Activated T-helper 1 cell treated with anti-CD3 and anti-CD28 coated beads, Interleukin-12 subunit alpha, Interleukin-12 subunit beta, Interleukin-2, Interleukin-4 antibody, amounts not matched to agents 30 ng/mL and 10 ng/mL and 1 ng/mL, durations not matched to agents 14 hours and 24 hours and 36 hours (primary cell): ENCODE measurements at places on chromosomes 2 and 18.

DNA sequence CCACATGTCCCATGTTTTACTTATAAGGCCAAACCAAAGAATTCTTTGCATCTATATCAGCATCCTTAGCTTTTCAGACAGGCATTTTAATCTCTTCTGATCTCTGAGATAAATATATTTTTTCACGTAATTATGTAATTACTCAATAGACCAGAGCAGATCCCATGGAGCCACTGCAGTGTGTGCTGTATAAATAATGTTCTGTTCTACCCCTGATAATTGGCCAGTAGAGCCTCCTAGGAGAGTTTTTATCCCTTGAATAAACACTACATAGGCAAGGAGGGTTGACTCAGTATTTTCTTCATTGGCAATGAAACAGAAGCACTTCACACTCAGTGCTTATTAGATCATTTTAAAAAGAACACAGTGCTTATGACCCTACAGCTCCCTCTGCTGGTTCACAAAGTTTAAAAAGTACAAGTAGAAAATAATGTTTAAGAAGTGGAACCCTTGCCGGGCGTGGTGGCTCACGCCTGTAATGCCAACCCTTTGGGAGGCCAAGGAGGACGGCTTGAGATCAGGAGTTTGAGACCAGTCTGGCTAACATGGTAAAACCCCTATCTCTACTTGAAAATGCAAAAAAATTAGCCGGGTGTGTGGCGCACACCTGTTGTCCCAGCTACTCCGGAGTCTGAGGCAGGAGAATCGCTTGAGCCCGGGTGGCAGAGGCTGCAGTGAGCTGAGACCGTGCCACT lies 91.9 kb downstream of the PPP1R1C start:
- no peak for DNase-seq

DNA sequence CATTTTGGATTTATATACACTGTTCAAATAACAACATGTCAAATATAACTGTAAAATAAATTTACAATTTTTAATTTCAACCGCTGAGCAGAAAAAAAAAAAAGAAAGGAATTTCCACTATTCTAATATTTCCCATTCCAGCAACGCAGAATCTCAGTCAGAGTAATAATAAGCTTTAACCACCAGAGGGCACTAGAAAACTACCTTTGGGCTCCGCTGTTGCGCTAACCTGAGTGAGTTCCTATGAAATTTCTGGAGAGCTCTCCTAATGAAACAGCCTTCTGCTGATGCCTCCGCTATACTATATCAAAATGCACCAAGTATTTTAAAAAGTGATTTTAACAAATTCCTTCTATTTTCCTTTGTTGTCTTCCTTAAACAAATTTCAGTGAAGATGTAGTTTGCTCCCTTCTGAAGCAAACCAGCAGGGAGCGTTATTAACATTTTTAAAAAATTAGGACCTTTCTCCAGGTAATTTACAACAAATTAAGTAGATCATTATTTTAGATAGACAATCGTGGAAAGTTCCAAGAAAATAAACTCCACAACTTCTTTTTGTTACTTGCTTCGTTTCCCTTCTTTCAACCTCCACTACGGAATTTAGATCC lies 23.0 kb downstream of the ERMN start:
- peak; percentile 26 for DNase-seq

GRCh38 chr2:38652431-38653273 lies 13.3 kb upstream of the GALM start:
- no peak for DNase-seq

GRCh38 chr2:156536534-156536933 lies 100.4 kb downstream of the GPD2 start:
- DNase-seq, result no peak

DNA sequence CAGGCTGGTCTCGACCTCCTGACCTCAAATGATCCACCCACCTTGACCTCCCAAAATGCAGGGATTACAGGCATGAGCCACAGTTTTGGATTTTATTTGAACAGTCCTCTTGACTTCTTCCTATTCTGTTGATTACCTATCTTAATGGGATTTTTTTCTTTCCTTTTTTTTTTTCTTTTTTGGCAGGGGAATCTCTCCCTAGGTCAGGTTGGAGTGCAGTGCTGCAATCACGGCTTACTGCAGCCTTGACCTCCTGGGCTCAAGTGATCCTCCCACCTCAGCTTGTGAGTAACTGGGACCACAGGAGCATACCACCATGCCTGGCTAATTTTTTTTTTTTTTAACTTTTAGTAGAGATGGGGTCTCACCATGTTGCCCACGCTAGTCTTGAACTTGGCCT lies 2.8 kb downstream of the MTHFD2 start:
- no peak for DNase-seq

- no peak for DNase-seq
Observed at GRCh38 chr2:166881177-166881576, 7.1 kb upstream of the XIRP2 start.

DNA sequence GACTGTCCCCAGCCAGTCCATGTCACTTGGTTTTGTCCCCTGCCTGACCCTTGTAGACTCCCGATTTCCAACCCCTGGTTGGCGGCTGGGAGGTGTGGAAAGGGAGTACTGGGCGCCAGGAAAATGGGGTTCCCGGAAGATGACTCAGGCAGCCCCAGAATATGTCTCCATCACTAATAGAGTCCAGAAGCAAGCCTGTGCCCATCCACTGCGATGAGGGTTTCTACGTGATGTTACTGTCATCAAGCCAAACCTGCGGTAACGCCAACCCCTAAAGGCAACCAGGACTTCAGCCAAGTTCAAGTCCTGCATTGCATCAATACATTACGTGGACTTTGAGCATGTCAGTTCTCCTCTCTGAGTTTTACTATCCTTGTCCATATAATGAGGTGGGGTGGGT lies 62.0 kb upstream of the TAF1B start:
- no peak for DNase-seq

DNA sequence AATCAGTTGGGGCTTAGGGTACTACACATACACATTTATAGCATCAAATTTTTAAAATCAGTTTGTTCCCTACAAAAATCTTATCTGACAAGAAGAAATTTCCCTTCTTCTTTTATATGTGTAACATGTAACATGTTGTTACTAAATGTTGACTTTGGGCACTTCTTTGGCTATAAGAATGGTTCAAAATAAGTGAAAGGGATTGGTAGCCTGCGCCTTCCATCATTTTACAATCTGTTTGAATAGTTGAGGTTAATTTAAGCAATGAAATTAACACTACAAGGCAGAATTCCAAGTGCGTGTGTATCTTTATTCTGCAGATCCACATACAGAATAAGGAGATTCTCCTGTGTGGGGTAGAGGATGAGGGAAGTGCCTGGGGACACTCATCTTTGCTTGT lies 30.2 kb upstream of the SPP2 start:
- DNase-seq, result no peak

GRCh38 chr18:11008505-11008904 lies 140.9 kb downstream of the PIEZO2 start:
- no peak for DNase-seq

DNA sequence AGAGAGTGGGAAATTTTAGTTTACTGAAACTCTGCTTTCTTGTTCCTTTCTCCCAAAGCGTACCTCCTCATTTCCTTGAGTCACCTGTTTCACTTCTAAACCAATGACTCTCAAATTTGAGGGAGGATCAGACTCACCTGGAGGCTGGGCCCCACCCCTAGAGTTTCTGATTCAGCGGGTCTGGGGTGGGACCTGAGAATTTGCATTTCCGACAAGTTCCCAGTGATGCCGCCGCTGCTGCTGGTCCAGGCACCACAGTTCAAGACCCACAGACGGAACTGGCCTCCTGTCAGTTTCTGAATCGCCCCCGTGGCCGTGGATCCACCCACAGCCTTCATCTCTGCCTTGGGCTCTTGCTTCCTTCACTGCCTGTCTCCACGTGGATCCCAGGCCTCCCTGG lies 44.9 kb upstream of the PELI1 start:
- no peak for DNase-seq

GRCh38 chr2:95342556-95343320 lies 45.6 kb downstream of the KCNIP3 start:
- DNase-seq, result no peak

DNA sequence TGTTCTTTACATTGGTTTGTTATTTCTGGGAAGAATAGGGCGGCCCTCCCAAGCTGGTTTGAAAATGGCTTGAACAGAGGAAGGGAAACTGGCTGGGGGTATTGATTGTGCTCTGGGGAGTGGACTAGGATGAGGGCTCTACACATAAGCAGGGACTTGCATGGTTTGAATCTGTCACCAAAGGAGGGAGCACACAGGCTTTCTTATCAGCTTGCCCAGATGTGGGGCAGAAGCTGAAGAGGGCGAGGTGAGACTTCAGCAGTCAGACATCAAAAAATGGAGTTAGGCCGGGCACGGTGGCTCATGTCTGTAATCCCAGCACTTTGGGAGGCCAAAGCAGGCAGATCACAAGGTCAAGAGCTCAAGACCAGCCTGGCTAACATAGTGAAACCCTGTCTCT lies 7.2 kb upstream of the RAB12 start:
- no peak for DNase-seq
